Neuronal stem cell (in vitro differentiated cells): ENCODE measurements at places on chromosomes 7 and 10.
A peak's percentile ranks its signal among the peaks of the same experiment; 100 is the strongest.

DNA sequence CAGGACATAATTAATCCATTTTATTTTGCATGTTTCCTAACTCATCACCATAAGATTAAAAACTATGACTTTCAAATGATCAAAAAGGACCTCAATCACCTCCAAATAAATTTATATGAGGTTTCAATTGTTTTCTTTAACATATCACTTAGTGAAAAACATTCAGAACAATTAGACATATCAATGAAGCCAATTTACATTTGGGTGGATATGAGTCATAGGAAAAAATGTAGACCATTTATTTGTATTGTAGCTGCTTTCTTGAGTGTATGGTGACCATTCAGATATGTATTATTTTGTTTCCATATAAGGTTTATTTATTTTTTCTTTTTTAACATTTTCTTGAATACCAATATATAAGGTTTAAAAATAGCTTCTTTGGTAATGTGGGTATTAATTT, 13.3 kb upstream of the EXOC6 start:
- no peak for DNase-seq

DNA sequence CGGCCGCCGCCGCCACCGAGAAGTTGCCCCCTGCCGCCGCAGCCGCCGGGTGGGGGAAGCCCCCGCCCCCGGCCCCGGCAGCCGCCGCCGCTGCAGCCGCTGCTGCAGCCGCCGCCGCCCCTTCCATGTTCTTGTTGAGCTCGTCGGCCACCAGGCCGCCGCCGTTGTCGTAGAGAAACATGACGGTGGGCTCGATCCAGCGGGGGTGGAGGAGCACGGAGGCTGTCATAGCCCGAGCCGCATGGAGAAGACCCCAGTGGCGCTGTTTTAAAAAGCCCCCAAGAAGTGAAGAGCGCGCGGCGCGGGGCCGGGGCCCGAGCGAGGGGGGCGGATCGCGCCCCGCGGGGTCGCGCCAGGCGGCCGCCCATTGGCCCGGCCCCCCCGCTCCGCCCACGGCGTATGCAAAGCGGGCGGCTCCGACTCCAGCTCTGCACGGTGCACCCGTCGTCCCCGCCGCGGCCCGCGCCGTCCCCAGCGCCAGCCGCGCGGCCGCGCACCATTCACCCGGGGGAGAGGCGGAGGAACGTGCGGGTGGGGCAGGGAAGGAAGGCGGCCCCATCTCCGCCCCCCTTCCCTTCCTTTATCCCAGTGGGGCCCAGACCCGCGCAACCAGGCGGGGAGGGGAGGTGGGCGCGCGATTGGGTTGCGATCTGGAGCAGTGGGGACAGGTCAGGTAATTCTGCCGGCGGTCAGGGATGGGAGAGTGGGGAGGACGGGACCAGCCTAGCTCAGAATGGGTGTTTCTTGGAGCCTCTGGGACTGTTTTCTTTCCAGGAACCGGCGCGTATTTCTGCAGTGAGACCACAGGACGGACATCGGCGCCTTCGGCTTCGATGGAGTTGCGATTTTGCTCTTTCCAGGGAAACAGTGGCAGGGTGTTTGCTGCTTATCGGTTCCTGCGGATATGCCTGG, at the start of gene HOXA13:
Gene HOXA13, minus strand, starts transcription at position 243 of the 912 bp plus-strand sequence. Its CDS starts 14 bp downstream, at position 229.
- peak; percentile 62 for DNase-seq

- no peak for DNase-seq
These were observed 260.2 kb upstream of the PRKCQ start for GRCh38 chr10:6840201-6840691.

- no peak for DNase-seq
These were observed 182.9 kb downstream of the DOCK4 start for GRCh38 chr7:112023282-112023681.

GRCh38 chr7:2911466-2911865, 67.4 kb upstream of the GNA12 start:
- DNase-seq: no peak

- DNase-seq: peak; percentile 57
These were observed 268.6 kb downstream of the KLF6 start for GRCh38 chr10:3516234-3516922.

DNA sequence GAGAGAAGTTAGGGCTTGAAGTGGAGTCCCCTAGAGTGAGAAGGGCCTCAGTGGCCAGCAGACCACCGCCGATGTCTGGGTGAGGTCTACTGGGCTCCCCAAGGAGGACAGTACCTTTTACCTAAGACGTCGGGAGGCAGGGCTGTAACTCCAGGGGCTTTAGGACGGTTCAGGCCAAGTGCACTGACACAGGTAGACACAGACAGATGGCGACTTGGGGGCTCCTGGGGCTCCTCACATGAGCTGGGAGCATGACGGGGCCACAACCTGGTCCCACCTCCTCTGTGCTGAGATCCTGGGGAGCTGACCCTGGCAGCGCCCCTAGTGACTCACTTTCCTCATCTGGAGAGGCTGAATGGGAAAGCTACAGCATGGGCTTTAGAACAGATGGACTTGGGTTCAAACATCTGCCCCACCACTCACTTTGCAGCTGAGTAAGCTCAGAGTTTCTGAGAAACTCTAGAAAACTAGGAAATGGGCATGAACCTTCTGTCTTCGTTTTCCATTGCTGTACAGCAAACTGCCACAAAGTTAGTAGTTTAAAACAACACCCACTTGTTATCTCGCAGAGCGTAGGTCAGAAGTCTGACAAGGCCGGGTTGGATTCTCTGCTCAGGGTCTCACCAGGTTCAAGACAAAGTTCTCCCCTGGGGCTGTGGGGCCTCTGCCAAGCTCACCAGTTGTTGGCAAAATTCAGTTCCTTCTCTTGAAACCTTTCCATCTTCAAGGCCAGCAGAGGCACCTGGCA, 4.7 kb upstream of the COMTD1 start:
- DNase-seq: no peak

DNA sequence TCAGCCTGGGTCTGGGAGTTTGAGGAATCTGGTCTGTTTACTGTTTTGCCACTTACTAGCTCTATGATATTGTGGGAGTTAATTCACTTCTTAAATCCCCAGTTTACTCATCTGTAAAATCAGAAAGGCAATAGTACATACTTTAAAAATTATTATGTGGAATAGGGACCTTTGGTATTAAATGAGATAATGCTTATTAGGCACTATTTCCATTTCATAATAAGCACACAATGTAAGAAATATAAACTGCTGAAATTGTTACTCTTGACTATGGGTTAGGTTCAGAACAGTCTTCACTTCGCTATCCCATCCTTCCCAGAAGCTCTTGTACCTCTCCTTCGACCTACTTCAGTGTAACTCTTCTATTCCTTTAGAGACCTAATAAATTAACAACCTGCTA, 47.2 kb downstream of the AGK start:
- no peak for DNase-seq

- DNase-seq: no peak
These were observed 64.8 kb downstream of the ITGB8 start for GRCh38 chr7:20395511-20395910.

DNA sequence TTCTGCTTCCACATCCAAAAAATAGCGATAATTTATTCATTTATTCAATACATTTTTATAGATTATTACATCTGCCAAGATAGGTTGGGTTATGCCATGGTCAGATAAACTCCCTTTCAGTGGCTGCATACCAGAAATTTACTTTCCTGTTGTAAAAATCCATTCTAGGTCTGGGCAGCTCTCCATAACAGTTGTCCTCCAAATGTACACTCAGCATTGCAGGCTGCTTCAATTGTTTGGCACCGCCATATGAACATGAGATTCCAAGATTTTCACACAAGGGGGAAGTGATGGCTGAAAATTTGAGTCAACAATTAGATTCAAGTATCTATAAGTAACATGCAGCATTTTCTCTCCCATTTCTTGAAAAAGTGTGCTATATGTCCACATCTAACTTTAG, 568.7 kb downstream of the ETV1 start:
- DNase-seq: no peak

DNA sequence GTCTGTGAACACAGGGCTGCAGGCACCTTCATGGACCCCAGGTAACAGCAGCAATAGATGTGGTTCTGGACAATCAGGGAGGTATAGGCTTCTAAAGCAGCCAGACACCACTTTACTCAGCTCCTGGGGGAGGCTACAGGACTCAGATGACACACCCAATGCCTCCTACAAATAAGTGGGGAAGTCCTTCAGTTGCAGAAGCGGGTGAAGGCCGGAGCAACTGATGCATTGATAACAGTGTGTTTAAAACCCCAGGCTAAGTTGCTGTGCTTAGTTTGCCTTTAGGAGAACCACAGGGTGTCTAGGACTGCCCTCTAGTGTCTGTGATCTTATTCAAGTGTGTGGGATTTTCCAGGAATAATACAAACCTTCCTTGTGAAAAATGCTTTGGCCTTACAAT, 5.9 kb upstream of the ITGA8 start:
- DNase-seq: no peak

DNA sequence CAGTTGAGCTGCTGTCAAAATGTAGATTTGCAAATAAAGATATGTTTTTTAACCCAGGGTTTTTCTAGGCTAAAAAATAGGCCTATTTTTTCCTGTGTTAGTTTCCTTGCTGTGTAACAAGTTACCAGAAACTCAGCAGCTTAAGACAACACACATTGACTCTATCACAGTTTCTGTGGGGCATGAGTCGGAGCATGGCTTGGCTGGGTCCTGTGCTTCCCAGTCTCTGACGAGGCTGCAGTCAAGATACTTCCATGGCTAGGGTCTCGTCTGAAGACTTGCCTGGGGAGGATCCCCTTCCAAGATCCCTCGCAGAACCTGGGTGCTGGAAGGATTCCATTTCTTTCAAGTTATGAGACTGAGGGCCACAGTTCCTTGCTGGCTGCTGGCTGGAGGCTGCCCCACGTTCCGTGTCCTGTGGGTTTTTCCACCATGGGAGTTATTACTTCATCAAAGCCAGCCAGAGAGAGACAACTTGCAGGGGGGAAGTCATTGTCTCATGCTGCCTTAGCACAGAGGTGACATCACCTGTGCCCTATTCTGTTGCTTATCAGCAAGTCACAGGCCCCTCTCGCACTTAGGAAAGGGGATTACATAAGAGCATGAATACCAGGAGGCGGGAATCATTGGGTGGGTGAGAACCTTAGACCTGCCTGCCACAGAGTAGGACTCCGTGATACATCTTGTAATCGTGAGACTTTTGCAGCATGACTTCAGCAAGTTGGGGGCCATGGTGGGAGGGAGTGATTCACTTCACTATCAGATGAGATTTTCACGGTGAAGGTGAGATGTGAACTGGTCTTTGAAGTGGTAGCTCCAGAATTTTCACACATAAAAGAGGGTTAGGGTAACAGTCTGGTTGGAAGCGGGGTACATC, 77.9 kb downstream of the CCNY start:
- no peak for DNase-seq

- no peak for DNase-seq
These were observed 23.8 kb upstream of the ANK3 start for GRCh38 chr10:60413306-60414012.

- DNase-seq: no peak
These were observed 1.5 kb upstream of the H2AZ2 start for GRCh38 chr7:44849259-44849884.

GRCh38 chr10:44339218-44339617, 45.7 kb downstream of the CXCL12 start:
- DNase-seq: no peak

- DNase-seq: no peak
These were observed 2.9 kb upstream of the FRMD4A start for GRCh38 chr10:14333606-14334005.

GRCh38 chr10:86786368-86786767, 29.9 kb downstream of the BMPR1A start:
- DNase-seq: peak; percentile 30

DNA sequence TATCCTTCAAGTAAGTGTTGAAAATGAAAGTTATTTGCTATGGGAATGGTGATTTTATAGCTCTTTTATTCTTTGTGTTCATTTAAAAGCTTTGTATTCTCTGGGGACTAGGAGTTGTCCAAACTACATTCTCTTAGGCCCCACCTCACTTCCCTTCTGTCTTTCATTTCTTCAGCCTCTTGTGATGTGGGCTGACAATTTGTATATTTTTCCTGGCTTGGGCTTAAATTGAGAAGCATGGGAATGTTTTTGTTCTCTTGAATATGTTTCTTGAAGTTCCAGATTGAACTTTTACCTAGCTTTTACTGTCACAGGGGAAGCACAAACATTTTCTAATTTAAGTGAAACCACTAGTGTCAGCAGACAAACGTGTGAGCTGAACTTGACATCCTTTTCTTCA, 27.9 kb downstream of the BBS9 start:
- no peak for DNase-seq

DNA sequence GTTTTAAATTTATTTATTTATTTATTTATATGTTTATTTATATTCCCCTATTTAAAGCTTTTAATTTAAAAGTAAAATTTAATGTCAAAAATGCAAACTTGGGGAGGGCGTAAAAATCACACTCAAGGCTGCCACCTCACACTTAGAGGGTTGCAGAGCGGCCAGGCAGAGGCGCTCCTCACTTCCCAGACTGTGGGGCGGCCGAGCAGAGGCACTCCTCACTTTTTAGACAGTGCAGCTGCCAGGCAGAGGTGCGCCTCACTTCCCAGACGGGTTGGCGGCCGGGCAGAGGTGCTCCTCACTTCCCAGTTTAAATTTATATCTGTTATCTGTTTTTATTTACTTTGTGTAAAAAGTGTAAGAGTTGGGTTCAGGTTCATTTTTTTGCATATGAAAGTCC, 10.0 kb upstream of the ZNF425 start:
- DNase-seq: no peak

DNA sequence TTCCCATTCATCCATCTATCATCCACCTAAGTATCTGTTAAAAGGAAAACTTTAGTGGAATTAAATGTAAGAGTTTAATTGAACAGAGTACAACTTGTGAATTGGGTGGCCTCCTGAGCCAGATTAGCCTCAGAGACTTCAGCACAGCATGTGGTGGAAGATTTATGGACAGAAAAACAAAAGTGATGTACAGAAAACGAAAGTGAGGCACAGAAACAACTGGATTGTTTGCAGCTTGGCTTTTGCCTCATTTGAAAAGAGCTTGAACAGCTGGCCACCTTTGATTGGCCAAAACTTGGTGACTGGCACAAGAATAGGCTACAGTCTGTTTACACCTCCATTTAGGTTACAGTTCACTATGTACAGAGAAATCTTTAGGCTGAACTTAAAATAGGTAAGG, 1463.4 kb upstream of the CELF2 start:
- no peak for DNase-seq

DNA sequence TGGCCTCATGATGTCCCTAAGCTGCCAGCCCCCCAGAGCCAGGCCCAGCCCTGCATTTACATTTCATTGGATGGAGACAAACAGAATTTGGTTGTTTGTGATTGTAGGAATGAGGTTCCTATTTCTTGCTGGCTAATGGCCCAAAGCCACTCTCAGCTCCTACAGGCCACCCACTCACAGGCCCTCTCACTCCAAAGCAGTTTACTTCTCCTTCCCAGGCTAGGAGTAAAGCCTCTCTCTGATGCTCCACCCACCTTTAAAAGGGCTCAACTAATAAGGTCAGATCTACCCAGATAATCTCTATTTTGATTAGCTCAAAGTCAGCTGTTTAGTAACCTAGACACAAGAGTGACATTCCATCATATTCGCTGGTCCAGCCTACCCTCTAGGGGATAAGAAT, 11.2 kb upstream of the CUZD1 start:
- DNase-seq: no peak

- DNase-seq: no peak
These were observed 90.9 kb upstream of the IKZF1 start for GRCh38 chr7:50213622-50214017.

GRCh38 chr10:88039496-88040200, 176.2 kb downstream of the PTEN start:
- no peak for DNase-seq
